Fibroblast of skin of right biceps (primary cell): ENCODE measurements at places on chromosomes 3 and 15.
A peak's percentile ranks its signal among the peaks of the same experiment; 100 is the strongest.

DNA sequence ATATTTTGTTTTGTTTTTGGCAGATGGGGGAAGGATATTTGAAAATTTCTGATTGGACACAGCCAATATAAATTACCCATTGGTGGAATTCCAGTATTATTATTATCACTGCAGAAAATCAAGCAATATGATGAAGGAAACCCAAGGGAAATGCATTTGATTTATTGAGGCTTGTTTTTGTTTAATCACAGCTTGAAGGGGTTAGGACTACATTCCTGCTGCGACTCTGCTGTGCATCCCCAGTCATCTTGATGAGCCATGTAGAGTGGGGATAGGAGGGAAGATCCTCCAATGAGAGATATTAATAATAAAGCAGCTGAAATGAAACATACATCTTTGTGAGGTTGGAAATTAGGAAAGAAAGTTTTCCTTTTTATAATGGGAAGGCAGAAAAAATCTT is 208.6 kb downstream of the GAP43 start:
- peak; percentile 51 for DNase-seq

- DNase-seq, result no peak
Observed at GRCh38 chr15:75227663-75228280, 26.1 kb downstream of the C15orf39 start.

DNA sequence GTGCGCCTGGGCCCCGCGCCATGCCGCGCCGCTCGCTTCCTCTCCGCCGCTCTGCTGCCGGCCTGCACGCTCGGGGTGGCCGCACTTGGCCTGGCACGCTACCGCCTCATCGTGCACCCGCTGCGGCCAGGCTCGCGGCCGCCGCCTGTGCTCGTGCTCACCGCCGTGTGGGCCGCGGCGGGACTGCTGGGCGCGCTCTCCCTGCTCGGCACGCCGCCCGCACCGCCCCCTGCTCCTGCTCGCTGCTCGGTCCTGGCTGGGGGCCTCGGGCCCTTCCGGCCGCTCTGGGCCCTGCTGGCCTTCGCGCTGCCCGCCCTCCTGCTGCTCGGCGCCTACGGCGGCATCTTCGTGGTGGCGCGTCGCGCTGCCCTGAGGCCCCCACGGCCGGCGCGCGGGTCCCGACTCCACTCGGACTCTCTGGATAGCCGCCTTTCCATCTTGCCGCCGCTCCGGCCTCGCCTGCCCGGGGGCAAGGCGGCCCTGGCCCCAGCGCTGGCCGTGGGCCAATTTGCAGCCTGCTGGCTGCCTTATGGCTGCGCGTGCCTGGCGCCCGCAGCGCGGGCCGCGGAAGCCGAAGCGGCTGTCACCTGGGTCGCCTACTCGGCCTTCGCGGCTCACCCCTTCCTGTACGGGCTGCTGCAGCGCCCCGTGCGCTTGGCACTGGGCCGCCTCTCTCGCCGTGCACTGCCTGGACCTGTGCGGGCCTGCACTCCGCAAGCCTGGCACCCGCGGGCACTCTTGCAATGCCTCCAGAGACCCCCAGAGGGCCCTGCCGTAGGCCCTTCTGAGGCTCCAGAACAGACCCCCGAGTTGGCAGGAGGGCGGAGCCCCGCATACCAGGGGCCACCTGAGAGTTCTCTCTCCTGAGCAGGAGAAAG is 951 bp downstream of the GPR62 start:
- peak; percentile 48 for DNase-seq

- DNase-seq, result peak; percentile 59
Observed at GRCh38 chr3:67531181-67532101, 123.0 kb downstream of the SUCLG2 start.

DNA sequence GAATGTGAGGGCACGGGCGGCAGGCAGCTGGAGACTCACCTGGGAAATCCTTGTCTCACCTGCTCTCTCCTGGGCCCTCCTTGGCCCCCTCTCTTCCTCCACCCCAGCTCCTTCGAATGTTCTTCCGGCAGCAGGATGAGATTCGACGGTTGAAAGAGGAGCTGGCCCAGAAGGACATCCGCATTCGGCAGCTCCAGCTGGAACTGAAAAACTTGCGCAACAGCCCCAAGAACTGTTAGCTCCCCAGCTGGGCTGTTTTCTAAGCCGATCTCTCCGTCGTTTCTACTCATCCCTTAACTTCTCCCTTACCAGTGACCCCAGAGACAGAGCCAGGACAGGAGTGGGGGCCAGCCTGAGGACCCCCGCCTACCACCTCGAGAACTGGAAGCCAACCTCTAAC is 95.0 kb downstream of the ANP32A start:
- DNase-seq, result peak; percentile 21

DNA sequence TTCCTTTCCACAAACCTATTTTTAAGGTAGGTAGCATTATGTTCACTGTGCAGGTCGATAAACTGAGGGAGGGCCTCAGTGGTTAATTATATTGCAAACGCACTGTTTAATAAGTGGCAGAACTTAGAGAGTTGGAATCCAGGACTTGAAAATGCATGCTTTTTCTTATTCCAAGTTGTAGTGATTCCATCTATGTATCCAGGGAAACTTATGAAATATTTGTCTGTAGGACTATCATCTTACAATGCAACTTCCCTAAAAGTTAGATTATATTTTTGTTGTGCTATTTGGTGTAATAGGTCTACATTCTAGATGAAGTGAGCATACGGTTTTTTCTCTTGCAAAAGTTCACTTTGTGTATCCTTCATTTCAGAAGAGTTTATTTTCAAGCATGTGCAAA is 419.5 kb downstream of the NAALADL2 start:
- DNase-seq, result no peak

DNA sequence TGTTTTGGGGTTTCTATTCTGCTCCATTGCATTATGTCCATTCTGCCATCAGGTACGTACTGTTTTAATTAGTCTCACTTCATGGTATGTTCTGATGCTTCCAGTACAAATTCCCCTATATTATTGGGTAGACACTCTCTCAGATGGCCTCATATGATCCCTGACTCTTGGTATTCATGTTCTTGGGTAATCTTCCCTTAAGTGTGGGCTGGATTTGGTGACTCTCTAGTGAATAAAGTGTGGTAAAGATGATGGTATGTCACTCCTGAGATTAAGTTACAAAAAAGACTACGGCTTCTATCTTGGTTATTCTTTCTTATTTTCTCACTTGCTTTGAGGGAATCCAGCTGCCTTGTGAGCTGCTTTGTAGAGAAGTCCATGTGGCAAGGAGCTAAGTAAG is 89.6 kb upstream of the TBC1D5 start:
- peak; percentile 30 for DNase-seq

DNA sequence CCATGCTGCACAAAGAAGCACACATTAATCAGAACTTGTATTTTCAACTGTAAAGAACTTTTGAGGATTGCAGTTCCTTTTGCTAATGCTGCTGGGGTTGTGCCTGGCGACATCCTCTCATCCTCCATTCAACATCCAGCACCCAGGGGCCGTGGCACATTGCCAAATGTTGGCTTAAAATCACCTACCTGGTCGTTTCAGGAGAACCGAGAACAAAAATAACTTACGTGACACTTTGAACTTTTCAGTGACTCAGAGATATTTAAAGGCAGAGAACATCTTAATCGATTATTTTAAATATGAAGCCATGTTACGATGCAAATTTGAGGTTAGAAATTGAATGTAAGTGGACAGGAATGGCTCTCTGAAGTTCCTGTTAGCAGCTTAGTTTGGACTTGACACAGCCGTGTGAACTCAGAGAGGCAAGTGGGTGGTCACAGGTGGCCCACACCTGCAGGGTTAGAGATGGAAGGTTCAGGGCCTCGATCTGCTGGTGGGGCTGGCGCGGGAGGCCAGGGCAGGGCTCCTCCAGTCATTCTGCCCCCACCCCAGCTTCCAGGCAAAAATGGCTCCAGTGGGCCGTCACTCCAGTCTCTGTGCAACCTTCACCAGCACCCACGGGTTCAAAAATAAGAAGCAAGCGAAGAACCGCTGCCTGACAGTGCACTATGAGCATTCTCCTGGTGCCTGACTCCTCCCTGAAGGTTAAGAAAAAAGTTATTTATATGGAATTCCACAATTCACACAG is 12.2 kb downstream of the LRRK1 start:
- DNase-seq, result no peak

DNA sequence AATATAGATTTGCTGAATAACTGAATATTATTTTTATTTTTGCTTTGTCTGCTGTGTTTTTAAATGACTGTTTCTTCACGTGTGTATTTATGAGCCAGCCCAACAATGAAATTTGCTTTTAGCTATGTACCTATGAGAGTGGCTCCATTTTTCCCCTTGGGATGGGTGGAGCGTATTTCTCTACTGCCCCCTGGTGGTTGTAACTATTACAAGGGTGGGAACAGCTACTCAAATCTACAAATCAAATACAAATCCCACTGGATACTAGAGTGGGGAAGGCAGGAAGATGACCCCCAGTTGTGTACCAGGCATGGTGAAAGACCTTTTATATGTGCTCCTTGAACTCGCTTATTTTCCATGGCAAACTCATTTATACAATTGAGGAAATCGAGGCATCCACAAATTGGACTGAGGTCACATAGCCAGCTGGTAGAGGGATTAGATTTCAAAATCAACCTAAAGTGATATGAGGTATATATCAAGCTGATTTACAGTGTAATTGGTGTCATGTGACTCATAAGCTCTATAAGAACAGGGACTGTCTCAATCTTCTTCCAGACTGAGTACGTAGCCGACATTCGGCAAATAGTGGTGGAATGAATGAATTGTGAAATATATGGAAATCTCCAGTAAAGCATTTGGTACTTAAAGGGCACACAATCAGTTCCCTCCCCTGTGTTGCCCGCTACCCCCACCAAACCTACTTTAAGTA is 69.5 kb upstream of the VEPH1 start:
- peak; percentile 64 for DNase-seq

GRCh38 chr3:16927485-16927884 is 42.7 kb downstream of the PLCL2 start:
- no peak for DNase-seq

- no peak for DNase-seq
Observed at GRCh38 chr3:71149959-71150954, 433.3 kb downstream of the FOXP1 start.

DNA sequence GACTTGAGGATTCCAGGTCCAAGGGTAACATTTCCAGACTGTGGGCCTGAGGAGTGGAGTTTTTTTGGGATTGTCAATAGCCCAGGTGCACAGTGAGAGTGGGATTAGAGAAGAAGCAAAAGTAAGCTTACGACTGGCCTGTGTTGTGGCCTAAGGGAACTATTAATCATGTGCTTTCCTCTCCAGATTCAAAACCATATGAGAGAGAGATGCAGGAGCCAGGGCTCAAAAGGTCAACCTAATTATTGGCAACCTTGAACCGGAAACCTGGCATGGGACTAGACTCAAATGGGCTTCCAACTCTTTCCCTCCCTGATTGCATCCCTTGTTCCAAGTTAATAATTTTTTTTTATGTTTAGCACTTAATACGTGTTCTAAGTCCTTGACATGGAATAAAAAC is 242.1 kb upstream of the THRB start:
- DNase-seq, result no peak

GRCh38 chr3:190692256-190692655 is 170.2 kb downstream of the GMNC start:
- DNase-seq, result no peak

- no peak for DNase-seq
Observed at GRCh38 chr3:180018543-180018942, 18.2 kb downstream of the PEX5L start.

DNA sequence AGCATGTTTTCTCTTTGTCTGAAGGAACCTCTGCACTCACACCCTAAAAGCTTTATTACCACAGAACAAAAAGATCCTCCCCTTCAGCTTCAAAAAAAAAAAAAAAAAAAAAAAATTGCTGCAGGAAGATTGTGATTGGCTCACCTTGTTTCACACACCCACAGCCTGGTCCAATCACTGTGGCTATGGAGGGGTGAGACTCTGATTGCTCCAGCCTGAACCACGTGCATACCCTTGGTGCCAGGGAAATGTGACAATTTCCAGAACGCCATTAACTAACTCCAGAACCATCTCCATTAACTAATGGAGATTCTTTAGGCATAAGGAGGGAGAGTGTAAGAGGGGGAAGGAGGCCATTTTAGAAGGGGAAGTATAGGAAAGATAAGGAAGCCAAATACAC is 106.5 kb upstream of the CRBN start:
- no peak for DNase-seq
